ENCODE measurements at places on chromosomes 7 and 10. TPM values are rescaled to one million over a fixed set of nuclear protein-coding genes. Genes with fewer than 3 reads are reported as not detected.

Gene VSTM4
- 5.3 TPM for total RNA-seq

Gene SPDYE8
- not detected for total RNA-seq

Gene INA
- total RNA-seq: 0.12 TPM

Gene ZNF503
- total RNA-seq: 31.3 TPM

Gene LIPF
- not detected for total RNA-seq

Gene BICC1
- total RNA-seq: 105 TPM

Gene CHRM2
- 0.12 TPM for total RNA-seq
